AG09309 (cell line): ENCODE measurements at places on chromosomes 5 and 9.

DNA sequence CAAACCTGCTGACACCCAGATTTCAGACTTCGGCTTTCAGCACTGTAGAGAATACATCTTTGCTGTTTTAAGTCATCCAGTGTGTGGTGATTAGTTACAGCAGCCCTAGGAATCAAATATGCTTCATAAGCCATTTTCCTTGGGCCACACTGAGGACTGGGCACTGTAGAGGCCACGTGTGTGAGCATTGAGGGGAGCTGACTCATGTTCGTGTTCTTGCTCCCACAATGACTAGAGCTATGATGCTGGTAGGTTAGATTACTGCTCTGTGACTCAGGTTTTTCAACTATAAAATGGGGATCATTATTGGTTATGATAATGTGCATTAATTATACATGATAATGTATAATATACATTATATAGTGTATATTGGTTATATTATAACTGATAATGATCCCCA is 96.5 kb upstream of the PALM2AKAP2 start:
- no peak for DNase-seq

DNA sequence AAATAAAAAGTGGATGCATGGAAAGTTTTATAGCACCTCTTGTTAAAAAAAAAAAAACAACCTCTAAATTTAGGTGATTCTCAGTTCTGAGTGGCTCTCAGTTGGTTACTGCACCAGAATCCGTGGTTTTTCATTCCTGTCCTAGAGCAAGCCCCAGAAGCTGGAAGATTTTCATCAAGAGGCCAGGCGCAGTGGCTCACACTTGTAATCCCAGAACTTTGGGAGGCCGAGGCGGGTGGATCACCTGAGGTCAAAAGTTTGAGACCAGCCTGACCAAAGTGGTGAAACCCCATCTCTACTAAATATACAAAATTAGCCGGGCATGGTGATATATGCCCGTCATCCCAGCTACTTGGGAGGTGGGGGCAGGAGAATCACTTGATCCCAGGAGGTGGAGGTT is 27.2 kb upstream of the SLC9A3 start:
- no peak for DNase-seq

- DNase-seq: no peak
Measured at GRCh38 chr5:132073231-132074013, at the start of gene CSF2. Gene CSF2 (plus strand): TSS chr5:132073789. CDS start chr5:132073824, 35 bp downstream.

DNA sequence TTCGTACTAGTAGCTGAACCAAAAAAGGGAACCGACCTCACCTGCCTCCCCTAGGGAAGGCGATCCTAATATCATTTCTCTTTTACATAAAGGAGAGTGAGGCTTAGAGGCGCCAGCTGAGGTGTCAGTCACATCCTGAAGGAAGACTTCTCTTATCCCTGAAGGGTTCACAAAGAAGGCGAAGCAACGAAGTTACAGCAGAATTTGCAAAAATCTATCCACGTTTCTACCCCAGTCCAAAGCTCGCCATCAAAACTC is 598 bp upstream of the KIAA1191 start:
- no peak for DNase-seq

GRCh38 chr9:27519466-27520465 is 4.3 kb upstream of the IFNK start:
- no peak for DNase-seq

DNA sequence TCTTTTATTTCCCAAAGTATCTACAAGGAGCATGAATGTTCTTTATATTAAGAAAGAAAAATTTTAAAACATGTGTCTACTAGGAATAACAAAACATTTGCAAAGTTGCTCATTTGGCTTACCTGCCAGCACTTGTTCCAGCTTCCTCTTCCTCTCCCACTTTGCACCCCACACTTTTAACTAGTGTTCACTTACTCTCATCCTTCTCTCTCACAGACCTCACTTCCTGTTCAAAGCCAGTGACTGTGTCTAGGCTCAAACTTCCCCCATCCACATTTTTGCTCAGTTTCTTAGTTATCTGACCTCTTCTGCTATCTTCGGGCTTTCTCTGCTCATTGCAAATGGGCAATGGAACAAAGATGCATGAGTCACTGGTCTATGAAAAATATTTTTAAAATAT is 512.2 kb upstream of the ZNF462 start:
- no peak for DNase-seq
